ENCODE measurements at places on chromosomes 5 and 9.

GRCh38 chr9:79880626-79881025 lies 308.9 kb downstream of the TLE4 start:
- no peak for DNase-seq

DNA sequence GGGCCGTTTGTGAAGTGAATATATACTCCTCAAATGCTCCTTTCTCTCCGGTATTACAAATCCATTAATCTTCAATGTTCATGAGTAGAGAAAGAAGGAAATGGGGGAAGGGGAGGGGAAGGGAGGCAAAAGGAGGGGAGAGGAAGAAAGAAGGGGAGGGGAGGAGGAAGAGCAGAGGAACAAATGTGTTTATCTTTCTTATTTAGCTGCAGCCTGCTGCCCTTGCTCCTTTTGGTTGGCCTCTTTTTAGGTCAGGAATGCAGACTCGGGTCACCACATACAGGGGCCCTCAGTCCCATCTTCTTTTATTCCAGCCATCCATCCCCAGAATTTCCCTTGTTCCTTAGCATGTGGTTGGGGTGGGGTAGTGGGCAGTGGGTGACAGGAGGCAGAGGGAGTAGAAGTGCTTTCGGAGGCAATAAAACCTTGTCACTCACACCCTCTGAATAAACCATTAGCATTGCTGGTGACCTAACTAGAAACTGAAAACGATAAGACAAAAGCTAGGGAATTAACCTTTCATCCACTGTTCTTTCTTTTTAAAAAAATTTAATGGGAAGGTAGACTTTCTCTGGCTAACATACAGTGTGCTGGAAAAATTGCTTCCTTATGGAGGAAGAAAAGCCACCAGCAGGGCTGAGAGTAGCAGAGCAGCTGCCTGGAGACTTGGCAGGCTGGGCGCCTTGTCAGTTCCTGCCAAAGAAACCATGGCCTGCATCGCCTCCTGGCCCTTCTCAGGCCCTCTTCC lies 16.8 kb upstream of the PRLR start:
- no peak for DNase-seq

- peak; percentile 13 for DNase-seq
Measured at GRCh38 chr9:112535811-112536210, 49.2 kb downstream of the KIAA1958 start.

GRCh38 chr5:140284013-140284412 lies 18.9 kb downstream of the PFDN1 start:
- no peak for DNase-seq

DNA sequence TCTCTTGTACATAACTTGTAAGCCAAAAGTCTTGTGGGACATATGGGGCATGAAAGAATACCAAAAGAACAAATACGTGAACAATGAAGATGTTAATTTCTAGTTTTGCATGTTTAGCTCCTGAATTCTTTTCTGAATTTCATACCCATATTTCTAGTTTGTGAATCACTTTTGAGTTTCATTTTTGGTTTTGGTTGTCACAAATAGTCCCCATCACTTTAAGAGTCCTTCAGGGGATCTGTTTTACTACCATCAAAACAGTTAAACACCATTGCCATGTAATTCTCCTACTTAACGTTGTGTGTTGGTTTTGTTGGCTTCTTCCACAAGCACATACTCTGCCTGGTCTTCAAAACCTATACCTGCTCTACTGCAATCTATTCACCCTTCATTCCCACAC lies 27.0 kb downstream of the VCAN start:
- no peak for DNase-seq

DNA sequence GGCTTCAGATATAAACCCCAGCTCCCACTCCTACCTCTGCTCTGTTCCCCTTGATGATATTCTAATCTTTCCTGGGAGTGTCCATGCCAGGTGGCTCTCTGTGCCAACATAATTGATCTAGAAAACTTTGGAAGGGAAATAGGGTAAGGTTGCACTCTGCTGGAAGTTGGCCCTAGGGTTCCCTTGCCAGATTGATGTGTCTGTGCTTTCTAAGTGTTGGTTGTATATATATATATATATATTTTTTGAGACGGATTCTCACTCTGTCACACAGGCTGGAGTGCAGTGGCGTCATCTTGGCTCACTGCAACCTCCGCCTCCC lies 23.6 kb downstream of the ACTL7B start:
- no peak for DNase-seq

- DNase-seq = no peak
Measured at GRCh38 chr9:113521693-113522255, 58.2 kb downstream of the RGS3 start.

- peak; percentile 32 for DNase-seq
Measured at GRCh38 chr9:16154521-16155078, 601.8 kb downstream of the CCDC171 start.

DNA sequence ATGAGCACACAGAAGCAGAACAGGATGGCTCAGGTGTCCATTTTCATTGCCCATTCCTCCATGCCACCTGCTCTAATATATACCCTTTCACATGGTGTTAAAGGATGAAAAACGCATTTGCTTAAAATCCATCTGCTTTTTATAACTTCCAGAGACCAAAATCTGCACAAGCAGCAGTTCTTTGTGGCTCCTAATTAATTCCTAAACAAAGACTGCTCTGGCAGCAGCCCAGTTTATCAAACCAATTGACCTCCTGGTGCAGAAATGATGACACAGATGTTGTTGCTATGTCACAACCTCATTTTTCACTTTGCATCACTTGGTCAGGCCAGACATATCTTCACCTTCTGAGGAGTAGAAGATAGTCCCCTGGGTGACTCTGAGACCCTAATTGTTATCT lies 141.2 kb downstream of the ASTN2 start:
- DNase-seq = no peak

DNA sequence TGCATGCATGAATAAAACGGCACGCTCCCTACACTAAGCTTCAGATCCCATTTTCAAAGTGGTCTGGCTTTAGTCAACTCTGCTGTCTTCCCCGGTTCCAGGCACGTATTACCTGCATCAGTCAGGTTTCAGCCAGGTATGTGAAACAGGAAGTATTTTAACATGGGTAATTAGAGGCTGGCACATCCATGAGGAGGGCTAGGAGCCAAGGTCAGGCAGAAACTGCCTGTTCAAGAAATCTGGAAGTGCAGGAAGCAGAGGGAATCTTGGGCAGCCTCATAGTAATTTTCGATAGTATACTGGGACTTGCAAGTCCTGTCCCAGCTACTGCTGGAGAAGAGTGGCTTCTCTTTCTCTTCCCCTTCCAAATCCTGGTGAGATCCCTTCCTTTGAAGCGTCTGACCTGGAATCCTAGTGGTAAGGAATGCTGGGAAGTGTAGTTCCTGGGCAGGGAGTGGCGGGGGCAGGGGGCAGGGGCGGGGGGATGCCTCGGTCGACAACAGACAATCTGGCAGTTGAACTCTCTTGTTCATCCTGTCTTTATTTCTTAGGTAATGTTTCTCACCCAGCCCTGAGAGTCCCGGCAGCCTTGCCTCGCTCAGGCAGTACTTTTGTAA lies 403.1 kb downstream of the TLE4 start:
- no peak for DNase-seq

- no peak for DNase-seq
Measured at GRCh38 chr9:104969116-104969515, 41.2 kb upstream of the ABCA1 start.

All from right lung (tissue), 10 donors.